ENCODE measurements at places on chromosomes 5 and 9. TPM values are rescaled to one million over a fixed set of nuclear protein-coding genes. Genes with fewer than 3 reads are reported as not detected.

- no peak for DNase-seq
Observed at GRCh38 chr9:6051511-6051950, 36.1 kb upstream of the RANBP6 start.

NUTM2F gene
- total RNA-seq: not detected

SPINK1 gene
- not detected for total RNA-seq

RAB3C gene
- not detected for total RNA-seq

DNA sequence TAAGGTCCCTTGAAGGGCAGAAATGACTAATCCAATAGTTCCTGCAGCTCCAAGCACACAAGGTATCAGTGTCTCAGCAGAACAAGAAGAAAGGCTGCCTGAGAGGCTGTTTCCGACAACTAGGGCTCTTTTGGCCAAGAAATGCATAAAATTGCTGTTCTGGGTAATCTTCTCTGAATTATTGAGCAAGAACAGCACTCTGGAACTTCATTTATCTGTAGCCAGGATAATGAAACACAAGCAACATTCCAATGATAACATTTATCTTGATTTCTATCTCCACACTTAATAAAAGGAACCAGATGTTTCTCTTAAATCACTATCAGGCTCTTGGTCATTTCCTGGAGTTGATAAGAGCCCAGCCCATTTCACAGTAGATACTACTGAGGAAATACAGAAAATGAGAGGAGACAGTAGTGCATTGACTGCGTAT lies 17.0 kb upstream of the AUH start:
- peak; percentile 96 for DNase-seq

DNA sequence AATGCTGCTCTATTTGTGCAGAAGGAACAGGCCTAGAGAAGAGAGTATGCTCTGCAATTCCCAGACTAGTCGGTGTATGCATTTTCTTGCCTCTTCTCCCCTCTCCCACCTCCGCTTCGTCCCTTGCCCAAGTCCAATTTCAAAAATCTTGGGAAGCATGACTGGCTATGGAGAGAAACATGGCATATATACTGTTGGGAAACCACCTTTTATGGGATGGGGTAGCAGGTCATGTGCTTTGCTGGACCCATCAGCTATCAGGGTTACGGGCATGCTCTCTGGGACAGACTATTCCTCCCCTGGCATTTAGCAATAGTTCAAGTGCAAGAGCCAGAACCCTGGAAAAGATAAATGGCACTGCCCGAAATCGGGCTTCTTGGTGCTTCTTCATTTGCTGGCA lies 12.0 kb downstream of the ISL1 start:
- no peak for DNase-seq

SH3PXD2B gene
- total RNA-seq: 46.7 TPM

DNA sequence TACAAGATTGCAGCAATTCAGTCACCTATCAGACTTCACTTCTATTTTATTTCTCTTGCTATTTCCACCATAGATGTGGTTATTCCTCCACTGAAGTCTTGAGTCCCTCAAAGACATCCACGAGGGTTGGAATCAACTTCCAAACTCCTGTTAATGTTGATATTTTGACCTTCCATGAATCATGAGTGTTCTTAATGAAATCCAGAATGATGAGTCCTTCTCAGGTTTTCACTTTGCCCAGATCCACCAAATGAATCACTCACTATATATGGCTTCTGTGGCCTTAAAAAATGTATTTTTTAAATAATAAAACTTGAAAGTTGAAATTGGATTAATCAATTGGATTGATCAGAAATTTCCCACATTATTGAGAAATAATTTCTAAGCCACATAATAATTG lies 1821.0 kb downstream of the EFNA5 start:
- DNase-seq: peak; percentile 9

CREBRF gene
- 29.7 TPM for total RNA-seq

DNA sequence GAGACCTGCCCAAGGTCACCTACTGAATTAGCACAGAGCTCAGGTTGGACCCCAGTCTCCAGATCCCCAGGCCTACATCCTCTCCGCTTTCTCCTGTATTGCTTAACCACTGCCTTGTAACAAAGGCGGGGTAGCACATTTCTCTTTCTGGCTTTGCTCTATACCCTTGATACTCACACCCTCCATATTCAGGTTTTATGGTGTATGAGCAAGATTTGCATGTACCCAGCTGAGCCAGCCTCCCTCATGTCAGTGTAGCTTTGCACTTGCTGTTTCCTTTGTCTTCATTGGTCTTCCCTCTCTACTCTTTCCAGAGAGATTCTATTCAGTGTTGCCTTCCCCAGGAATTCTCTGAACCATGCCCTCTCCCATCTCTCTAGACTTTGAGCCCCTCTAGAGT lies 19.6 kb upstream of the ZCCHC7 start:
- DNase-seq: no peak

DNA sequence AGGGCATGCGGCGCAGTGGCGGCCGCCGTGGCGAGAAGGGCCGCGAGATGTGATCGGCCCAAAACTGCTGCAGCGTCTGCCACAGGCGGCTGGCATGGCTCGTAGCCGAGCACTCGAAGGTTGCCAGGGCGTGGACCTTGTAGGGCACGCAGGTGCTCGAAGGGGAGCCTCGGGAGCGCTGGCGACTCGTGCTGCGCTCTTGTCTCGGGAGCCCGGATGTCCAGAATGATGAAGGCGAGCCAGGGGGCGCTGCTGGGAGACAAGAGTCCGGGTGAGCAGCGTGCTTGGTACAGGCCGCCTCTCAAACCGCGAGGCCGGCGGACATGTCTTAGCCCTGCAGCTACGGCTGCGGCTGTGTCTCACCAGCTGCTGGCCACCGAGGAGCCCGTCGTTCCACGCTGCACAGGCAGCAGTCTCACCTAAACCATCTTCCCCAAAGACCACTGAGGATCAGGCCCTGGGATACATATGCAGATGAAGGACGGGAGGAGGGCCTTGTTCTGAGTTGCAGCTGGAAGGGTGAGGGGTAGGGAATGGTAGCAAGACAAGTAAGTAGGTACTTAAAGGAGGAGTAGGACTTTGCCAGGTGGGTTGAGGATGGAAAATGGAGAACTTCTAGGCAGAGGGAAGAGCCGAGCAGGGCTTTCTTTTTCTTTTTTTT lies 1.7 kb downstream of the CBY3 start:
- peak; percentile 39 for DNase-seq

DNA sequence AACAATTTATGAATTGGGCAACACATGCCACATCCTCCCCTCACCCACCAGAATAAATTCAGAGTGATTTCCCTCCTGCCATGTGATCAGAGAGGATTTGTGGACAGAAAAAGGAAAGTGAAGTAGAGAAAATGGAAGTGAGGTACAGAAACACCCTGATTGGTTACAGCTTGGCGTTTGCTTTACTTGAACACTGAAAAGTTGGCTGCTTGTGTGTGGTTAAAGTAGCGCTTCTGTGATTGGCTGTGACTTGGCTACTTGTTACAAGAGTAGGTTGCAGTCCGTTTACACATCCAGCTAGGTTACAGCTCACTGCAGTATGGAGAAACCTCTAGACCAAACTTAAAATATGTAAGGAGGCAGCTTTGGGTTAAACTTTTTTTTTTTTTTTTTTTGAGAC lies 205.2 kb upstream of the ZNF608 start:
- DNase-seq: no peak

DNA sequence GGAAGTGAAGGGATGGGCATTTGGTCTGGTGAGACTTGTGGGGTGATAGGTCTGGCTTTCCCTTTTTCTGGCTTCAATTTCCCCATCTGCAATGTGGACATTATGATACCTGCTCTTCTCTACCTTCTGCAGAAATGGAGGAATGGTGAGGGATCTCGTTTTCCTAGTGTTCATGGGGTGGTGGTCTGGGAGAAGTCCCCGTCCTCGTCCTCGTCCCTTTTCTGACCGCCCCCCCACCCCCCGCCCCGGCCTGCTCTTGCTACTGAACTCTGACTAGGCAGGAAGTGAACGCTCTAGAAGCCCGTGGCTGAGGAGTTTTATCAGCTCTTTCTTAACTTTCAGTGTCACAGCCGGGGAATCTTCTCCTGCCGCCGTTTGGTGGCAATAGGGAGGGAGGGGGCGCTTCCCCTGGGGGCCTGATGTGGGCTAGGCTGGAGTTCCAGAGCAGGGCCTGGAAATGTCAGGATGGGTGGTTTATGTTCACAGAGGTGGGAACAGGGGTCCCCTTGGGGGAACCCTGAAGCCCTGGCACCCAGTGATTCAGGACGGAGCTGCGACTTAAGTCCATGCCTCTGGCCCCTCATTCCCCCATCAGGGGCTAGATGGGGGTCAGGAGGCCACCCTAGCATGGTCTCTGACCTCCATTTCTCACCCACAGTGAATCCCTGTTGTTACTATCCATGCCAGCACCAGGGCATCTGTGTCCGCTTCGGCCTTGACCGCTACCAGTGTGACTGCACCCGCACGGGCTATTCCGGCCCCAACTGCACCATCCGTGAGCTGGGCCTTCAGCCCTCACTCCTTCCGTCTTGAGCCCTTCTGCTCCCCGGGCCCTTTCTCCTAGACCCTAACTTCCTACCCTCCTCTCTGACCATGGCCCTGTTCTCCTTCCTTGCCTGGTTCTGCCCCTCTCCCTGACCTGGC lies 6.7 kb downstream of the PTGS1 start:
- DNase-seq: no peak

GRCh38 chr9:18638371-18639249 lies 164.7 kb downstream of the ADAMTSL1 start:
- peak; percentile 58 for DNase-seq

GRCh38 chr9:132141344-132141947 lies 20.4 kb upstream of the NTNG2 start:
- DNase-seq: peak; percentile 19

GRCh38 chr9:108439947-108440346 lies 415.8 kb downstream of the ACTL7B start:
- DNase-seq: peak; percentile 86

DDX41 gene
- total RNA-seq: 58.5 TPM

CTSV gene
- 0.18 TPM for total RNA-seq

IL13 gene
- not detected for total RNA-seq

TSLP gene
- total RNA-seq: 20.8 TPM

- no peak for DNase-seq
Observed at GRCh38 chr5:131282235-131282634, 18.4 kb downstream of the CDC42SE2 start.

- peak; percentile 43 for DNase-seq
Observed at GRCh38 chr9:7315746-7316145, 483.8 kb downstream of the DMAC1 start.

- DNase-seq: no peak
Observed at GRCh38 chr5:106874974-106875373, 795.8 kb downstream of the EFNA5 start.

GRCh38 chr5:3993856-3994473 lies 398.3 kb downstream of the IRX1 start:
- DNase-seq: no peak

OTULINL gene
- total RNA-seq: 0.33 TPM

DNA sequence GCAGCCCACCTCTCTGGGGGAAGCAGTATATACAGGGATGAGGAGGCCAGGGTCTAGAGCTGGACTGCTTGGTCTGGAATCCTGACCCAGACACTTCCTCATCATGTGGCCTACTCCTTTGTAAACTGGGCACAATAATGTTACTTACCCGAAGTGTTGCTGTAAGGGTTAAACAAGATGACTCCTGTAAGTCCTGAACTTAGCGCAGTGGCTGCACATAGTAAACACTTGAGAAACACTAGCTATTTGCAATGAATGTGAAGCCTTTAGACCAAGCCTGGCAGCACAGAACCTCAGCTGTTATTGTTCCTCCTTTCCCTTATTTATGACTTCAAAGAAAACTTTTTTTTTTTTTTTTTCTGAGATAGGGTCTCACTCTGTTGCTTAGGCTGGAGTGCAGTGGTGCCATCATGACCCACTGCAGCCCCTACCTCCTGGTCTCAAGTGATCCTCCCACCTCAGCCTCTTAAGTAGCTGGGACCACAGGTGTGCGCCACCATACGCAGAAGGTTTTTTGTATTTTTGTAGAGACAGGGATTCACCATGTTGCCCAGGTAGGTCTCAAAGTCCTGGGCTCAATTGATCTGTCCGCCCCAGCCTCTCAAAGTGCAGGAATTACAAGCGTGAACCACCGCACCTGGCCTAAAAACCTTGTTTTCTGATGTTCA lies 96.2 kb upstream of the IL6ST start:
- no peak for DNase-seq

LCN1 gene
- not detected for total RNA-seq

GRCh38 chr9:87798261-87798833 lies 72.4 kb downstream of the CTSL start:
- no peak for DNase-seq

- DNase-seq: no peak
Observed at GRCh38 chr9:89811886-89812450, 207.2 kb downstream of the GADD45G start.

- DNase-seq: no peak
Observed at GRCh38 chr5:149969181-149969930, 8.8 kb downstream of the SLC26A2 start.

GRCh38 chr5:82513738-82514137 lies 235.6 kb upstream of the RPS23 start:
- no peak for DNase-seq

NEURL1B gene
- total RNA-seq: 2.5 TPM

DNA sequence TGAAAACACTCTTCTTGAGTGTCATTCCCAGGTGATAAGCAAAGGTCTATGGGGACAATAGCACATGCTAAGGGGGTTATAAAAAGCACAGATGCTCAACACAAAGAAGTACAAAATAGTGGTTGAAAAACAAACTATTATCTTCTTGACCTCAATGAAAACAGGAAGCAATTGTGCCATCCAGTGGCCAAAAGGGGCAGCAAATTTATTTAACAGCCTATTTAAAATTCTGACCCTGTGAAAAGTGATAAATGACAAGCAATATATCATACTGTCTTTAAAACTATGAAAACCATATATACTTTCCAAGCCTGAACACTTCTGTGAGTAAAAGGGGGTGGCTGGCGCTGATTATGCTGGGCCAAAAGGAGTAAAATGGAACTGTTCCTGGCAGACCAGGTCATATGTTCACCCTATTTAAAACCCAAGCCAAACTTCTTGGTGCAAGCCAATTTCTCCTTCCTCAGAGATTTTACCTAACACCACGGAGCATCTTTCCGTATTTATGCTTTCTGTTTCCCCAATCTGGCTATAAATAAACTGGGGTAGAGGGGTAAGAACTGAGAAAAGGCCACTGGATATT lies 29.7 kb downstream of the TEX10 start:
- peak; percentile 64 for DNase-seq

PCDHB11 gene
- 0.08 TPM for total RNA-seq

ZDHHC11B gene
- total RNA-seq: 0.74 TPM

DNA sequence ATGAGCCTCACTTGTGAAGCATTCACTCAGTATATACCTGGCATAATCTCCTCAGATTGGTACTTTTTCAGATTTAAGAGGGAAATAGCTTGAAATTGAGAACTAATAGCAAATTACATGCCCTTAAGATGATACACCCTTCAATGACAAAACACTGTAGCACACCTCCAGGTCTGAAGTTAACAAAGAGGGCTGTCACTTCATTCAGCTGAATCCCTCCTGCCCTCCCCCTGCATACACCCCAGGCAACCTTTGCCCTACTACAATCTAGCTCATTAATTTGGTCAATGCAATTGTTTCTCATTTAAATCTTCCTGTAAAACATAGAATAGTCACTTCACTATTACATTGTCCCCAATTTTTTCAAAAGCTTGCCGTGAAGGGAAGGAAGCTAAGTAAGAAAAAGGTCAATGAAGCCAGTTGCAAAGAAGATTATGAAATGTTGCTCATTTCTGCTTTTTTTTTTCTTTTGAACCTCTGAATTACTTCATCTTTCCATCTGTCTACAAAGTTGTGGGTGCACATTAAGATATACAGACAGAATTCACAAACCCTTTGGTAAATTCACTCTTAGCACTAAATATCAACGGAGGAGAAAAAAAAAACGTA lies 294.8 kb upstream of the PTGER4 start:
- DNase-seq: no peak

GRCh38 chr5:93604644-93605515 lies 21.9 kb downstream of the NR2F1 start:
- DNase-seq: no peak
